ENCODE measurements at places on chromosomes 12 and 14.

DNA sequence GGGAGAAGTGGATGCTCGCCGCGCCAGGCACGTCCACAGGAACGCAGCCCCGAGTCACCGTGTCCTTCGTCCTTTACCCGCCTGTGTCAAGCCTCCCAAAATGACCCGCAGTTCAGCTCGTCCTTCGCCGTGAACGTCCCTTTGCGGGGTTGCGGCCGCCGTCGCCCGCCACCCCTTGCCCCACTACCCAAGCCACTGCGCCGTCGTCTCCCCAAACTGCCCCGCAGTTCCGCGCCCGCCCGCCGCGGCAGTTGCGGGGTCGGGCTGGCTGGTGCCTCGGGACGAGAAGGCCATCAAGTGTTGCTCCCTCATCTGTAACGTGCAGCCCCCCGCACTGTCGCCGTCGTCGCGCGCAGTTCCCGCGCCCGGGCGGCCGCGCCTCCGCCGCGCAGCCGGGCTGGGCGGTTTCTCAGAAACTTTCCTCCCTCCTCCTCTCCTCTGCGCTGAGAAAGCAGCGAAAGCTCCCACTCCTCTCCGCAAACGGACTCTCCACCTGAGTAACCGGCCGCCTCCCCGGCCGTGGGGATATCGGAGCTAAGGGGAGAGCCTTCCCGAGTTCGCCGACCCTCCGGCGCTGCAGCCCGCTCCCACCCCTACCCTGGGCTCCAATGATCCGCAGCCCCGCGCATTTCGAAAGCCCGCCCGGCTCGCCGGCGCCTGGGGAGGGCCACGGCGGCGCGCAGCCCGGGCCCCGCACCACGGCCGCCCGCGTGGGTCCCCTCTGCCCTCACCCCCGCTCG lies 6.7 kb downstream of the CDKN1B start:
- peak; percentile 55 for DNase-seq

GRCh38 chr12:66352197-66352596 lies 49.9 kb downstream of the HELB start:
- DNase-seq = peak; percentile 3

DNA sequence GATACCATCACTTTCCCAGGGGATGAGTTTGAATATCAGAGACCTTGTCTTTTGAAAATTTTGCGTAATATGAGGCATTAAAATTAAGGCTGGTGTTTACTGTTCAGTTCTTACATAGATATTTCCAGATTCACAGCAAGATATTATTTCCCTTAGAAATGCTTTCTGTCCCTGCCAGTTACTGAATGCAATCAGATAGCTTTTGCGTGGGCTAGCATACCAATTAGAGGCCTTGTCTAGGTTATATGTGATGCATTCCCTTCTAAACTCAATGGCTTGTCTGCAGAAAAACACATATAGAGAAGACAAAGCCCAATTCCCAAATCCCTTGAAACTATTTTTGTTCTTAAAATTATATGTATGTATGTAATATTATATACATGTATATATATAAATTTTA lies 167.8 kb downstream of the RMST start:
- no peak for DNase-seq

DNA sequence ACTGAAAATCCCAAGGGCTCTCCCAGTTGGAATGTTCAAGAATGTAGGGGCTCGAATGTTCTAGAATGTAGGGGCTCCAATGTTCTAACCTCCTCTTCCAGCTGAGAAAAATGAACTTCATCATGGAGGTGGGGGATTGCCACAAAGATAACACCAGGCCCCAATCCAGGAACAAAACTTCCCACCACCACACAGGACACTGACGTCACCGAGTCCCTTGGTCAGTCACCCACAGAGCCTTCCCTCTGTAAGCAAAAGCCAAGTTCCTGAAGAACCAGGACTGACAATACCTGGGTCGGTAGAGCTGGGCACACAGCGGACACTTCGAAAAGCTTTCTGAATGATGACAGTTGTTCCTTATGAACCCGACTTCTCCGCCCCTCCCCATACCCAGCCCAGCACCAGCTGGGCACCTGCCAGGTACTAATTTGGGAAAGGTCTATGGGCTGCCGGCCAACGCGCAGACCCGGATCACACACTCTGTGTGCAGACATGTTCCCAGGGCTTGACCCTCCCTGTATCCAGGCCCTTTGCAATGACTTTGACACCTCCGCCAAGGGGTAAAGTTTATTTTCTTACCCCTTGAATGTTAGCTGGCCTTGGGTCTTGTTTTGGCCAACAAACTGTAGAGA lies 18.9 kb downstream of the ITPK1 start:
- DNase-seq = no peak

- no peak for DNase-seq
Observed at GRCh38 chr12:75656648-75657047, 145.2 kb upstream of the KRR1 start.

GRCh38 chr14:91636604-91637003 lies 95.3 kb downstream of the CATSPERB start:
- DNase-seq = no peak

- DNase-seq = peak; percentile 21
Observed at GRCh38 chr12:95693689-95694088, 96.9 kb downstream of the NTN4 start.

GRCh38 chr12:79351251-79351650 lies 339.5 kb downstream of the PAWR start:
- DNase-seq = peak; percentile 72

- DNase-seq = no peak
Observed at GRCh38 chr14:65802196-65802595, 389.7 kb downstream of the FUT8 start.

- DNase-seq = no peak
Observed at GRCh38 chr12:70176290-70176689, 66.9 kb upstream of the CNOT2 start.

GRCh38 chr14:40986655-40987054 lies 620.0 kb upstream of the LRFN5 start:
- no peak for DNase-seq

DNA sequence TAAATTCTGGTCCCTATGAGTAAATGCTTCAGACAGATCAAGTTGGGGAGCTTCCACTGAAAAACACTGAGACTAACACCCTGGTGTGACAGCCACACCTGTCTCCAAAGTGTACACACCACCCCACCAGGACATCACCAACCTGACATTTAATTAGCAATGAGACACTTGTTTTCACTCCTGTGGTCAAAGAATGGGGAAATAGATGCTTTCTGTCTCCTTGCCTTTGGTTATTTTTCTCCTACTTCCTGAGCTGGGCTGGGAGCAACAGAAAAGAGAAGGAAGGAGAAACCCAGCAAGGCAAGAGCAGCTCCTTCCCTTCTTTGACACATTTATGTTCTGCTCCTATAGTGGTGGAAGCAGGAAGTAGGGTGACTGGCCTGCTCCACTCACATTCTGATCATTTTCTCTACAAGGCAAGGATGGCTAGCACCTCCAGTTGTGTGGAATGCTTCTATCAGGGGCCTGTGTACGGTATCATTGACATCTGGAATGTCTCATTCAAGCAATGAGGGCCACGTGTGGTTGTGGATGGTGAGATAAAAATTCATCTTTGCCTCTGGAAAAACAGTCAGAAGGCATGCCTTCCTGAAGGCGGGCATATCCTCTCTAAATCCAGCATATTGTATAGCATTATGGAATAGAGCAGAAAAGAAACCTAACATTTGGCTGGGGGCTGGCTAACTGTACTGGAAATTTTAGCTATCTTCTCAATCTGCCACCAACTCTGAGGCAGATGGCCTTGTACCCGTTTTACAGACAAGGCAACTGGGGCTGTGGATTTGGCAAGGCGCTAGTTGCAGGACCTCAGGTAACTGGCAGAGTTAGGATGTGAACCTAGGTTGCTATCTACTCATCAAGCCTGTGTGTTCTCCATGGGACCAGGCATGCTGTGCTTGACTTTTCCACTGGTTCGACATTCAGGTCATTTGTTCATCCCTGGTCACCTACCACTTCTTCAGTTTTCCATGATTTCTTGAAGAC lies 24.8 kb upstream of the LGALS3 start:
- DNase-seq = no peak

DNA sequence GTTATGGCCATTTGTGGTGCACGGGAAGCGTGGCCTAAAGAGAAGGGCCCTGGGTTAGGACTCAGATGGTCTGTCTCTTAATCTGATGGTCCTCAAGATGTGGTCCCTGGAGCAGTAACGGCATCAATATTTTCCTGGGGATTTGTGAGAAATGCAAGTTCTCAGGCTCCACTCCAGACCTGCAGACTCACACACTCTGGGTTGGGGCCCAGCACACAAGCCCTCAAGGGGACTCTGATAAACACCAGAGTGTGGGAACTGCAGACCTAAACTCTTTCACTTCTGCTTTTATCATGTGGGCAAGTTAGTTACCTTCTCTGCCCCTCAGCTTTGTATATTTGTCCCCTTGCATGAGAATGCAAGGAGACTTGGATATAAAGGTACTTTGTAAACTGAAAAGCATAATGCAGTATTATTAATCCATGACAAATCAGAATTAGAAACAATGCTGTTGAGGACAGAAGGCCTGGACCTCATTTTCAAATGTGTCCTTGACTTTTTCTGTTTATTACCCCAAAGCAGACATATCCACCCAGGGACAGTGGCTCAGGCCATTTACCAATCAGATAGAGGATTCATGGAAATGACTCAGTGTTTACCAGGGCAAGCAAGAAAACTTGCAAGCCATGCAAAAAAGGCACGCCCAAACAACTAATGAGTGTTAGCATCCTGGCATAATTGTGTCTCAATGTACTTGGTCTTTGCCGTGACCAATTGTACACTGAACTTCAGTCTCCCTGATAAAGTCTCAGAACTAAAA lies 157.0 kb downstream of the ASCL1 start:
- no peak for DNase-seq

- no peak for DNase-seq
Observed at GRCh38 chr12:66799551-66799950, 120.7 kb upstream of the GRIP1 start.

- no peak for DNase-seq
Observed at GRCh38 chr12:12543959-12544358, 18.7 kb downstream of the DUSP16 start.

GRCh38 chr12:95918194-95918993 lies 24.0 kb downstream of the CCDC38 start:
- DNase-seq = peak; percentile 57

DNA sequence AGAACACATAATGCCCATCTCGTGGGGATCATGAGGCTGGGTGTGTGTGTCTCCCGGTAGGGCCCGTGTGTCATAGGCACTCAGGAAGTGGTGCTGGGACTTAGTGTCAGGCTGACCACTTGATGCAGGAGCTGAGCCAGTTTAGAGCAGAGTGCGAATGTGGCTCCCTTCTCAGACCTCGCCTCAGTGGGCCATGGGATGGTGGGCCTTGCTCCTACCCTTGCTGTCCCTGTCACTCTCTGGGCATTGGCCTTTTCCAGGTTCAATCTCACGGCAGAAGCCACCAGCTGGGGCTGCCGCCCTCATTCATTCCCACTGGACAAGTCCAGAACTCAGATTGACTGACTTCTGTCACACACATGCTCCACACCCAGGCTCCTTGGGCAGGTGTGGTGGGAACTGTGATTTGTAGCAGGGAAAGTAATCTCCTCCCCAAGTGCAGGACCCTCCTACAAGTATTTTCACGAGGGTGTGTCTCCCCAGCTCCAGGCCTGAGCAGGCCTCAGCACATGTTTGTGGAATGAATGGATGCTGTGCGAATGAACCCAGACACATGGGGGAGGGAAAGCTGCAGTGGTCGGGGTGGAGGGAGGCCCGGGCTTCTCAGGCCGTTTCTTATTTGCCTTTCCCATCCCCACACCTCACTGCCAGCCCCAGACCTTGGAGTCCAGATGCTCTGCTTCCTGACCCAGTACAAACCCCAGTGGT lies 54.9 kb downstream of the BEGAIN start:
- DNase-seq = no peak

DNA sequence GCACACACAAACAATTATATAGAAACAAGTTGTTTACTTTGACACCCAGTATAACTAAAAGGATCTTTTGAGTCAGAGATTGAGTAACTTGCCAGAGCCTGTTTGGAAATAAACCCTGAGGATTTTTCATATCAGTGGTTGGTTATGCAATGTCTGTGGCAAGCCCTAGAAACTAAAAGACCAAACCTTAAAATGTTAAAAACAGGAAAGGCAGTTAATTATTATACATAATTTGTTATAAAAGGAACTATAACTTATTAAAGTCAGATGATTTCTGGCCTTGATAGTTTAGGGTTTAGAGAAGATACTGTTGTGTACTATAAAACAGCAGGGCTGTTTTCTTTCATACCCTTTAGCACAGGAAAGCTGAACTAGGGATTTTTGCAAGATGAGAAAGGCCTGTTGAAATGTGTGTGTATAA lies 44.1 kb downstream of the PSEN1 start:
- DNase-seq = no peak

DNA sequence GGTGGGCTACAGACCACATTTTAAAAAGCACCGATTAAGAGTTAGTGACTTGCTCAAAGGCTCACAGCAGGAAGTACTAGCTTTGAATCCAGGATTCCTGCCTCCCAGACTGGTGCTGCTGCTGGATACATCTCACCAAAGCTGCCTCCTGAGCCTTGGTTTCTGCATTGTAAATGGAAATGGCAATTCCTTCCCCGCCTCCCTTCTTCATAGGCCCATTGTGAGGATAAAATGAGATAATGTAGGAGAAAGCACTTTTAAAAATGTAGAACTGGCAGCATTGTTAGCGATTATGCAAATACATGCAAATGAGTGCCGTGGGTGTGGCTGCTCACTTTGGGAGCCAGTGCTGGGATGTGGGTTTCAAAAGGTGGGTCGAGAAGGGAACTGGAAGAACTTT lies 15.4 kb downstream of the PDE1B start:
- no peak for DNase-seq

DNA sequence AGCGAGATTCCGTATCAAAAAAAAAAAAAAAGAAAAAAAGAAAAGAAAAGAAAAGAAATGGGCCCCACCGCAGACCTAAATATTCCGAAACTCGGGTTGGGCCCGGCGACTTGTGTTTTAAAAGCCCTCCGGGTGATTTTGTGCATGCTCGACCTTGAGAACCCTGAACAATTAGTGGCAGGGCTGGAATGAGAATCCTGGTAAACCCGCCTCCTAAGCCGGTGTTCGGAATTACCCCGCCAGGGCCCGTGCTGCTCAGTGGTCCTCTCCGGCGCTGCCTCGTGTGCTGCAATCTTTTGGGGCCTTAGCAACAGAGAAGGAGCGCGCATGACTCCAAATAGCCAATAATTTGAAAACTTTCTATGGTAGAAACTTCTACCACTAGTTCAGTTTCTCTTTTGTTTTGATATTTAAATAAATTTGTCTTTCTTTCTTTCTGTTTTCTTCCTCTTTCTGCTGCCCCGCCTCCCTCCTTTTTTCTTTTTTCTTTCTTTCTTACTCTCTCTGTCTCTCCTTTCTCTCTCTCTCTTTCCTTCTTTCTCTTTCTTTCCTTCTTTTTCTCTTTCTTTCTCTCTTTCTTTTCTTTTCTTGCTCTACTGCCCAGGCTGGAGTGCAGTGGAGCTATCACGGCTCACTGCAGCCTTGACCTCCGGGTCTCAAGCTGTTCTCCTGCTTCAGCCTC lies 1.5 kb upstream of the GALNT6 start:
- DNase-seq = peak; percentile 33

DNA sequence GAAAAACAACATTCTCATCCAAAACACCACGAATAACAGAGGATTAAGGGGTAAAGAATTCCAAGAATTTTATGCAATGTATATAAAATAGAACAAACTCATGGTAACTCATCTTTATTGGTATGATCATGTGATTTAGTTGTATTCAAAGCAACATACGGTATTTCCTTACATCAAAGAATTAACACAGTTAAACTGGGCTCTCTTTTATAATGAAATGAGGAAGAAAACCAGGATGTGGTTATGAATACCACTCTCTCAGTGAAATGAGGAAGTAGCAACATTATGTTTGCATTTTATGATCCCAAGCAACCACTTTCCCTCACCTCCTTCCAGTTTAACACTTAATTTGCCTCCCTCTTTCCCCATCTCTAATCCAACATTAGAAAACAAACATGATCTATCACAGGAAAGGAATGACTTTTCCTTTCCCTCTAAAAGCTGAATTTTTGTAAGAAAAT lies 22.9 kb downstream of the SPTLC2 start:
- DNase-seq = no peak

Data from NCI-H146 (cell line).